ENCODE measurements at places on chromosomes 3 and 15.

- no peak for DNase-seq
Observed at GRCh38 chr15:101488300-101489164, 975 bp downstream of the PCSK6 start.

DNA sequence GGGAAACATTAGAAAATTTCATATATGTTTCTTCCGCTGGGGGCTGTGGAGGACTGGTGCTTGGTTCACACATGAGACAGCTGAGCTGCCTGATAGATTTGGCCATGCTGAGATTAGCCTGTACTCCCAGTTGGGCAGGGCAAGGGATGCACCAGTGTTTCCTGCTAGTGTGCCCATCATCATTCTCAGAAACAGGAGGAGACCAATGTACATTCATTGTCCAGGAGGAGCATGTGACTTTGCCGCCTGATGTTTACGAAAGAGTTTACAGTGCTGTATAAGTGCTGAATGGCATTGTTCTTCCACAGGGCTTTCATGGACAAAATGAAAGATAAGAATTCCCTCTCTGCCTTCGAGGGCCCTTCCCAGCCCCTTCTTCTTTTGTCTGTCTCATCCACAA is 311.1 kb upstream of the THBS1 start:
- no peak for DNase-seq

GRCh38 chr15:96891046-96891445 is 560.5 kb downstream of the NR2F2 start:
- DNase-seq: no peak

GRCh38 chr3:113165841-113166240 is 45.5 kb upstream of the BOC start:
- no peak for DNase-seq

DNA sequence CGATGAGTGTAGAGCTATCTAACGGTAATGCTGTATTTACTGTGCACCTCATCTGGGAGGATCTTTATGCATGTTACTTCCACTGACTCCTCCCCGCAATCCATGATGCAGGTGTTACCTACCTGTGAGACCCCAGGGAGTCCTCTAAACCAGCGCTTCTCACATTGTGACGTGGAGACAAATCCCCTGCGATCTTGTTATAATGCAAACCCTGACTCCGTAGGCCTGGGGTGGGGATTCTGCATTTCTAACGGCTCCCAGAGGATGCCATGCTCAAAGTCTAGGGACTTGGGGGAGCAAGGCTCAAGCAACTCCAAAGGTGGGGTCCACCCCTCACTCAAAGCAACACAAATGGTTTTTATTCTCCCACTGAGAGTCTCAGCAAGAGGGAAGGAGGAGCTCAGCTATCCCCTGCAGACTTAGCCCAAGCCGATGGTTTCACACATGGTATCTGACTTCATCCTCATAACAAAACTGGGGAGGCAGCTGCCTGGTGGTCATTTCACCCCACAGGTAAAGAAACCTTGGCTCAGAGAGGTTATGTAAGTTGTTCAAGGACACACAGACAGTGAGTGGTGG is 63.6 kb downstream of the PCSK6 start:
- no peak for DNase-seq

- DNase-seq: no peak
Observed at GRCh38 chr3:153166206-153166605, 4.2 kb downstream of the RAP2B start.

- no peak for DNase-seq
Observed at GRCh38 chr15:70882361-70882760, 9.9 kb downstream of the THAP10 start.

- no peak for DNase-seq
Observed at GRCh38 chr3:27202959-27203358, 166.2 kb downstream of the NEK10 start.
